ENCODE measurements at places on chromosomes 5 and 9.

GRCh38 chr9:7206221-7206758, 448.5 kb downstream of the KDM4C start:
- DNase-seq = no peak

- DNase-seq = no peak
Observed at GRCh38 chr9:18799428-18799827, 233.6 kb downstream of the SAXO1 start.

- DNase-seq = no peak
Observed at GRCh38 chr9:28232686-28233085, 659.4 kb upstream of the C9orf72 start.

DNA sequence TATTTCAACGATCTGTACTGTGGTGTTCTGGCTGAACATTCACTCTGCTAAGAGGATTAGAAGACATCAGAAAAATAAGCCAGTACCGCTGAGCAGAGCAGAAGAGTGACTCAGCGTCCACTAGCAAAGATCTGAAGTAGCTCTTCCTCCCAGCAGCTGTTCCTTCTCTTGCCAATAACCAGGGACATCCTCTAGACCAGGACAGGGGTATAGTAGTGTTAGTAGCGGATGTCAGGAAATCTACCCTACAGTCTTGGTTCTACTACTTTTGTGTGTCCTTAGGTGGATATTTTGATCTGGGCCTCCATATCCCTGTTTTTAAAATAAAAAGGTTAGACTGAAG, 103.6 kb downstream of the TSSK1B start:
- no peak for DNase-seq

- no peak for DNase-seq
Observed at GRCh38 chr5:143188692-143189091, 214.8 kb downstream of the NR3C1 start.

DNA sequence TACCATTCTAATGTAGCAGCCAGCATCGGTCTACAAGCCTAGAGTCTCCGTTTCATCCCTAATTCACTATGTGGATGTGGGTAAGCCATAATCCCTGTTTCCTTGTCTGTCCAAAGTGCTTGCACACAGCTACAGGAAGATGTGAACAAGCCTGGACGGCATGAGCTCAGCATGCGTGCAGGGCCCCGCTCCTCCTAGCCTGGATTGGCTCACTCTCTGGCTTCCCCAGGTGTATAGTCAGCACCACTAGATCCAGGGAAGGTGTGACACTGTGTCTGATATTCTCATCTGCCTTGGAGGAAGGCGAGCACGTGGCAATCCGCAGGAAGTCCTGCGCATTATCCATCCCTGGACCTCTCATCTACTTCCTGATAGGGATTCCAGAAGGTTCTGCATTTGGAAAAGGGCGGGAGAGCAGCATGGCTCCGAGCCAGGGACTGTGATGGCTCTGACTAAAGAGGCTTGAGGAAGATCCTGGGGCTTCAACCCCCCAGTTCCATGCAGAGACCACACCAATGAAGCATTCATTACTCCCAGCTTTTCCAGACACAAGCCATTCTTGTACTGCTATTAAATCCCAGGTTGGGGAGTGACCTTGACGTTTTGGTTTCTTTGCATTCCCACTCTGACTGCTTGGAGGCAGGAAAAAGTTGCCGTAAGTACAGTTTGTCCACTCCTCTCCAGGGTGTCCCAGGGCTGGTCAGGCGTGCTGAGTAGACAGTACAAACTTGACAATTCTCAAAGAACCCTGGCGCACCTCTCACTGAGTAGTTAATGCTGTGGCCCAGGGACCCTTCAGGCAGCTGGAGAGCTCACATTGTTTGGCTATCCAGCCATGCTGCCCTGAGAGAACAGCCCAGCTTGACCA, 65.6 kb downstream of the PSD2 start:
- DNase-seq = no peak

DNA sequence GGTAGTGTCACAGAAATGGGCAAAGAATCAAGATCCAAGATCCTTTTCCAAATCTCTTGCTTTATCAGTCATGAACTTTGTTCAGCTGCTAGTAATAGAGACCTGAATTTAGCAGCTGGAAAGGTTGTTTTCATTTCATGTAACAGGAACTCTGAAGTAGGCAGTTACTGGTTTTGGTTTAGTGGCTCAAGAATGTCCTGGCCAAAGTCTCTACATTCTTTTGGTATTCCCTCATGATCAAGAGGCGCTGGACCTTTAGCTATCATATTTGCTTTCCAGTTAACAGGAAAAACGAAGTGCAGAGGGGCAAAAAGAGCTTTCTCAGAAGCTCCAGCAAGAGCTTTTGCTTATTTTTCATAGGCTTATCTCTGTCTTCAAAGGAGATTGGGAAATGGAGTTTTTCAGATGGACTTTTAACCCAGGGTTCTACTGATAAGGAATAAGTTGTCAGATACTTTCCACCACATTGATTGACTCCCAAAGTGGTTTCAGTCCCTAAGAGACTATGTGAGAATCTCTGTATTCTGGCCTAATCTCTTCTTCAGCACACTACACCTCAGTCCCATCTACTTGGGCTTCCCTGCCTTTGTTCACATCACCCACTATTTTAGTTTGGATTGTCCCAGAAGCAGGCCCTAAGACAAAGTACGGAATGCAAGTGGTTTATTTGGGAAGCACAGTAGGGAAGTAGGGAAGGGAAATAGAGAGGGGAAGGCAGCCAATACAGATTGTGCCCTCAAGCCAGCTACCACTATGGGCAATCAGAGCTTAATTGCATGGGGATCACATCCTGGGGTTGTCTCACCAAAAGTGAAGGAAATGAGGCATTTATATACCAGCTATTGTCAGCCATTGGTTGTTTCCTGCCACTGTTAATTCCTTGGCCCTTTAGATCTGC, 359.3 kb downstream of the LRRC70 start:
- DNase-seq = no peak

- DNase-seq = no peak
Observed at GRCh38 chr5:177539411-177539810, 15.0 kb downstream of the FAM193B start.

DNA sequence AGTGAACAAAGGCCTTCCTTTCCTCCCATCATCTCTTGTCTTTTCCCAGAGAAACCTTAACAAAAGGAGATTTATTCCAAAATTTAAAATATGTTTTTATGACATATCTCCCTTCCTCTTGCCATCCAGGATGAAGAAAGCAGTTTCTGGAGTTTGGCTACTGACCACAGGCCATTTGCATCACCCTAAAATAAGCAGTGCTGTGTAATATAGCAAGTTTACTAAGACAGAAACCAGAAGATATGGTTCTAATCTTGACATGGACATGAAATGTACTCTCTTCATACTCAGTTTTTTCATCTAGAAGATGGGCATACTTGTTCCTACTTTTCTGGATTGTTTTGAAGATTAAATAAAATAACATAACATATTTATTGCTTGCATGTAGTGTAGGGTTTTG, 50.2 kb upstream of the ZFAND5 start:
- DNase-seq = no peak

- DNase-seq = no peak
Observed at GRCh38 chr9:125548141-125548540, 158.9 kb downstream of the MAPKAP1 start.

DNA sequence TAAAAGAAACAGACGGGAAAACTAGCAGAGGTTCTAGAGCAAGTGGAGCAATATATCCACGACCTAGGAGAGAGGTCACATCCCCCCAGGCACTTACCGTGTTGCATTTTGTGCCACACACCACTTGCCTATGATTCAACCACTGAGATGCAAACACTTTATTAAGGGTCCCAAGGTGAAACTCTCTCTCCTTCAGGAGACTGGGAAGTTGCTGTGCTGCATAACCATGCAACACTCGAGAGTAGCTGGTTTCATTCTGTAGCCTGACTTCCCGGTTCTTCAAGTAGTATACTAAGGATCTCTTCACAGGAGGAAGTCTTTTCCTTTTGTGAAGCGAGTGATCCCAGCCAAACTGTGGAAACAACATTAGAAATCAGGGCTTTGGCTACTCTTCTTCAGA, 1.6 kb downstream of the DCAF12 start:
- DNase-seq = no peak

GRCh38 chr5:34673463-34674125, 17.5 kb downstream of the RAI14 start:
- no peak for DNase-seq

GRCh38 chr5:127011961-127012644, 18.3 kb downstream of the MARCHF3 start:
- no peak for DNase-seq

Data from D341Med (cell line).